ENCODE measurements at places on chromosomes 16 and 17. TPM values are rescaled to one million over a fixed set of nuclear protein-coding genes. Genes with fewer than 3 reads are reported as not detected.

Gene RANBP10
- polyA plus RNA-seq, result 7.5 TPM

Gene CIITA
- polyA plus RNA-seq, result not detected

Gene CLDN7
- polyA plus RNA-seq, result 0.97 TPM

Gene MRPL12
- 215 TPM for polyA plus RNA-seq

Gene FKBP10
- polyA plus RNA-seq, result 121 TPM

Gene KRTAP4-9
- polyA plus RNA-seq, result not detected

Gene ADAMTS18
- 0.01 TPM for polyA plus RNA-seq

Gene TBX6
- polyA plus RNA-seq, result 0.63 TPM

Gene NPIPA8
- 2.4 TPM for polyA plus RNA-seq

Gene TOX3
- polyA plus RNA-seq, result 0.10 TPM

Gene TEKT1
- not detected for polyA plus RNA-seq

Gene NOD2
- polyA plus RNA-seq, result not detected

Gene MPO
- not detected for polyA plus RNA-seq

Gene TSNAXIP1
- 0.97 TPM for polyA plus RNA-seq

Gene MT2A
- 305 TPM for polyA plus RNA-seq

Gene TEKT5
- 0.09 TPM for polyA plus RNA-seq

Gene CCL17
- polyA plus RNA-seq, result not detected

Gene ALOX12B
- 1.0 TPM for polyA plus RNA-seq

Gene CTRL
- polyA plus RNA-seq, result 4.4 TPM

Gene ZNF423
- 0.04 TPM for polyA plus RNA-seq

Gene KRT27
- polyA plus RNA-seq, result not detected

Gene MT4
- polyA plus RNA-seq, result not detected

Gene ENPP7
- not detected for polyA plus RNA-seq

Gene HOXB4
- 0.24 TPM for polyA plus RNA-seq

Gene HEATR9
- not detected for polyA plus RNA-seq

Gene PRCD
- not detected for polyA plus RNA-seq

Gene PRSS33
- polyA plus RNA-seq, result not detected

Gene PYDC1
- not detected for polyA plus RNA-seq

Gene ZG16
- polyA plus RNA-seq, result not detected

Gene USP43
- polyA plus RNA-seq, result 4.0 TPM

All from A549 (cell line).